Activated CD4-positive, alpha-beta T cell treated with anti-CD3 and anti-CD28 coated beads for 1 hour (primary cell): ENCODE measurements at places on chromosomes 7 and 10.
A peak's percentile ranks its signal among the peaks of the same experiment; 100 is the strongest.

- no peak for DNase-seq
Measured at GRCh38 chr7:151113344-151114150, 27.3 kb downstream of the AGAP3 start.

DNA sequence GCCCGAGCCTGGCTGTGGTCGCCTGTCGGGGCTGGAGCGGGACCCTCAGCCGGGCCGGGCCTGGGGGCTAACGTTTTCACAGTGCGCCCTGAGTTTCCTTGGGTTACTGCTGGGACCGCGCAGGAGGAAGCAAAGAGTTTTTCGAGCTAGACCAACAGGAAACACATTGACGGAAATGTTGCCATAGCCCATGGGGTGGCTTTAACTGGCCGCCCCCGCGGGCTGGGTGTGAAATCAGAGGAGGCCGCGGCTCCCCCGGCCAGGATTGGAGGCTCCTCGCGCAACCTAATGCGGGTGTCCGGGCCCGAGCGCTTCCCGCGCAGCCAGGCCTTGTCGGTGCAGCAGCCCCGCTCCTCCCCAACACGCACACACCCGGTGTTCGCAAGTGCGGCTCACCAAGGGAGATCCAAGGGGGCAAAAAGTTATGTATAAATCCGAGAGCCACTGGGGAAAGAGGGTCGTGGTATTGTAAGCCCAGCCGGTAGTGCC, 1.9 kb downstream of the HHEX start:
- no peak for DNase-seq

GRCh38 chr7:44281811-44282600, 43.4 kb downstream of the CAMK2B start:
- DNase-seq, result no peak

DNA sequence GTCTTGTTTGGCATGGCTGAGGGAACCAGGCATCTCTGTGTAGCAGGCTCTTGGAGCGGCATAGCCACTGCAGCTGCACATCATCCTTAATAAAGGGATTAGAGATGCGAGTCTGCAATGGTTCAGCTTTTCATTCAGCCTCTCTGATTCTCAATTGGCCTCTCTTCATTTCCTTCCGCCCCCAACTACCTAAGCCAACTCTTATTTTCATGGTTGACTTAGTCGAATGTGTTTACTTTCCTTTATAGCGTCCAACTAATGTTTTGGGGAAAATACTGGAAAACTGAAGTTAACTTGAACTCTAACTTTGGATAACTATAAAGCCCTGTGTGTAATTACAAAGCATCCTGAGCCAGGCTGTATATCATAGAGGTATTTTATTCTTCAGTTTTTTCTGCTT, 202.2 kb upstream of the KIAA1217 start:
- no peak for DNase-seq

DNA sequence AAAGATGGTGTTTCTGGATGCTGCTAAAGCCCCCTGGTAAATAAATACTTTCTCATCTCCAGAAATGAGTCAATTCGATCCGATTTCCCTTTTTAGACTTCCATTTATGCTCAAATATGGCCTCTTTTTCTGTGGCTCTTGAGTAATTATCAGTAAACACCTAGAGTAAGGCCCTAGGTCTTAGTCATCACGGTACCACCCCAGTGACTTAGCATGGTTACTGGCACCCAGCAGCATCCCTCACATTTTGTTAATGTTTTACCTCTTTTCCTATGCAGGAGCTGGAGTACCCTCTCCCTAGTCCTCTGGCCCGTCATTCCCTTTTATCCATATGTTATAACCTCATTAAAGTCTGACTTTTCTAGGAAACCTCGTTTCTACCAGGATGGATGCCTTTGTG, 19.5 kb downstream of the CHN2 start:
- DNase-seq, result no peak

DNA sequence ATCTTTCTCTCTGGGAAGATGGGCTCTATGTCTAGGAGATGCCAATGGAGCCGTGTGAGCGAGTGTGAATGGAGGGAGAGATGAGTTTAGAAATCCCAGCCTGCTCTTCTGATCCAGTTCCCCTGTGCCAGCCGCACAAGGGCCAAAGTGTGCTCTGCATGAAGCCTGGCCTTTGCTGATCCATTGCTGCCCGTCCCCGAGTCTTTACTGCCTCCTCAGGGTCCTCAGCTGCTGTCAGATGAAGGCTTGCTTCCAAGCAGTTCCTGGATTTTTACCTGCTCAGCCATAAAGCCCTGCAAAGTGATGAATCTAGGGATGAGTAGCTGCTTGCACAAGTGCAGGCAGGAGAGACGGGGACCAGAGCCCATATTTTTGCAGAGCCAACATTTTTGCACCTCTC, 115.9 kb downstream of the ZMIZ1 start:
- DNase-seq, result no peak

DNA sequence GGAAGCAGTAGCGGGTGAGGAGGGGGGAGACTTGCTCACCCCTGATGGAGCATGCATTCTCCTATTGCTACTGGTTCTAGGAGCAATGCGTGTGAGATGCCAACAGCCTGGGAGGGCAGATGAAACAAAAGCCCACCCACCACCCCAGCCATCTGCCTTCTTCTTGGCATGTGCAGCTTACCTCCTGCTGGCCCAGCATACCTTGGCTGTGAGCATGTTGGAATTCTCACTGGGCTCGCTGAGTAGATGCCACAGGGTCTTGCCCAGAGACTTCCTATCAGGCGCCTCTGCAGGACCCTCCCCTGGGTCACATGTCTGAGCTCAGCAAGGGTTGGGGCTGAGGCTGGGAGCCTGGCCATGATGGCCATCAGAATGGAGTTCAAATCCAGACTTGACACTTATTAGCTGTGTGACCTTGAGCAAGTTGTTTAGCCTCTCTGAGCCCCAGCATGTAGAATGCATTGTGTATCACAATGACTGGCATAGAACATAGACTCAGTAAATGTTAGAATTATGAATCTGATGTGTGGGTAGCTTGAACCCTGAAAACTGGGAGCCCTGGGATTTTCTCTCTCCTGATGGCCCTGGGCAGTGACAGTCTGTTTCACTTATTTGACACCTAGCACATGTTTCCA, 38.2 kb downstream of the CDH23 start:
- DNase-seq, result no peak

GRCh38 chr10:102673819-102674511, 29.7 kb downstream of the TRIM8 start:
- peak; percentile 55 for DNase-seq

- DNase-seq, result no peak
Measured at GRCh38 chr10:61399406-61399805, 53.8 kb downstream of the TMEM26 start.

GRCh38 chr7:122289426-122289825, 15.1 kb downstream of the FEZF1 start:
- no peak for DNase-seq

GRCh38 chr7:80770061-80770460, 131.6 kb downstream of the CD36 start:
- DNase-seq, result no peak

GRCh38 chr7:127812540-127812939, 160.5 kb downstream of the SND1 start:
- DNase-seq, result no peak

- DNase-seq, result no peak
Measured at GRCh38 chr10:59857921-59858320, 48.4 kb downstream of the CCDC6 start.

GRCh38 chr10:50550291-50550839, 73.4 kb downstream of the SGMS1 start:
- DNase-seq, result no peak

GRCh38 chr10:77520995-77521394, 116.6 kb downstream of the KCNMA1 start:
- DNase-seq, result no peak

DNA sequence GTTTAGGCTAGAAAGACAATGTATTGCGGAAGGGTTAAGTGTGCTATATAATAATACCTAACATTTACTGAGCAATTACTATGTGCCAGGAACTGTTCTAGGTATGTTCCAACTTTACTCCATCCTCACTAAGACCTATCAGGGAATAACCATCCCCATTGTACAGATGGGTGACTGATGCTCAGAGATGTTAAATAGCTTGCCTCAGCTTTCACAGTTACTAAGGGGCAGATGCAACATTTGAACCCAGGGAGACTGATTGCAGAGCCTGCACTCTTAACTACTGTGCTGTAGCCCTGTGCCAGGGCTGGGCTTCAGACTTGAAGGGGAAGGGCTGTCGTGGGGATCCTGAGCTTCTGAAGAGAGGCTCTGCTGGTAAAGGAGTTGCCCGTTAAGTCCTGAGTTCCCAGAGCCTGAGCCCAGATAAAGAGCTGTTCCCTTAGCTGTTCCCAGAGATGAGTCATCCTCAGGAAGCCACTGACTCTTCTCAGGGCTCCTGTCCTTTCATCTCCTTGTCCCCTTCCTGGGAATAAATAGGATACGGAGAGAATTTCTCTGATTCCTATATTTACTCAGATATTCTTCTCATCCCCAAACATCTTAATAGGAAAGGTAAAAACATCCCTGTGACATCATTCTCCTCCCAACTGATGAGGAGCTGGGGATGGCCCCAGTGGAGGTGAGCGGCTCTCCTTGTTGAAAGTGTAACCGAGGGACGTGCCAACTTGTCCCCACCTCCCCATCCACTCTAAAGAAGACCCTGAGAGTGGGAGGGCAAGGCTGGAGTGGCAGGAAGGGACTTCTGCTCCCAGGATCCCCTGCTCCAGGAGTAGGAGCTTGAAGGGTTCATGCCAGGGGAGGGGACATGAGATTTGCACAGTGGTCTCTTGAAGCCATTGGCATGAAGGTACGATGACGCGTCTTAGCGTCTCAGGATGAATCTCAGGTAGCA, 28.0 kb upstream of the HABP2 start:
- DNase-seq, result no peak

- DNase-seq, result no peak
Measured at GRCh38 chr7:50721160-50721559, 61.5 kb downstream of the GRB10 start.

GRCh38 chr7:87876869-87877234, 559 bp downstream of the DBF4 start:
- DNase-seq, result peak; percentile 19

GRCh38 chr7:106504645-106505044, 156.3 kb downstream of the CCDC71L start:
- no peak for DNase-seq

DNA sequence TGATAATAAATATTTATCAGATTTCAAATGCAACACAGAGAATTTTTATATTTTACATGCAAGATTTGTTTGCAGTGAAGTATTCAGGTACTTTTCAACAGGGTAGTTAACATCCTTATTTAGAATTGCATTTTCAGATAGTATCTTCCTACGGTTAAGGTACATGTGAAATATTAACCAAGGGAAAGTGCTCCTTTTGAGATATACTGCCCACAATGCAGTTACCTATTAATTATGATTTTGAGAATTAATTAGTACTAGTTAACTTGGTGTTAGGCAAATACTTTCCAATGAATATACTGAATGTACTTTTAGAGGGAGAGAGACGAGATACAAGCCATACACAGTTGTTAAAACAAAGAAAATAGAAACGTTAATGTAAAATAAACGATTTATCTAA, 206.2 kb upstream of the YAE1 start:
- no peak for DNase-seq

GRCh38 chr7:149423449-149424110, 37.3 kb downstream of the ZNF777 start:
- DNase-seq, result no peak

DNA sequence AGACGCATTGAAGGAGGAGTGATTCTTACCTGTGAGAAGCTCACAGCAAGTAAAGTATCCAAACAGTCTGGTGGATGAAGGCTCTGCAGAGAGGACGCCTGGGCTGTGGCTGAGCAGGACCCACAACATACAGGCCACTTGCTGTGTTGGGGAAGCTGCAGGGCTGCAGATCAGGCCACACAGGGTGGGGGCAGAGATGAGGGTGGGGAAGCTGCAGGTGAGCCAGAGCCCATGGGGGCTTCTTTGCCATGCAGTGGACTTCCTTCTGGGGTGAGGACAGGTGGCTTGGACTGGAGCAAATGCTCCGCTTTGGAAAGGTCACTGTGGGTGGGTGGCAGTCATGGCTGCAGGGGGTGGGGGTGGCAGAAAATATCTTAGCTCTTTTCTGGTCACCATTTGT, 214.8 kb downstream of the GLRX3 start:
- no peak for DNase-seq
